ENCODE measurements at places on chromosomes 1 and 21.

GRCh38 chr1:228901936-228902681 lies 166.8 kb downstream of the RHOU start:
- DNase-seq: no peak

- DNase-seq: no peak
Observed at GRCh38 chr1:169160845-169161495, 54.5 kb downstream of the ATP1B1 start.

DNA sequence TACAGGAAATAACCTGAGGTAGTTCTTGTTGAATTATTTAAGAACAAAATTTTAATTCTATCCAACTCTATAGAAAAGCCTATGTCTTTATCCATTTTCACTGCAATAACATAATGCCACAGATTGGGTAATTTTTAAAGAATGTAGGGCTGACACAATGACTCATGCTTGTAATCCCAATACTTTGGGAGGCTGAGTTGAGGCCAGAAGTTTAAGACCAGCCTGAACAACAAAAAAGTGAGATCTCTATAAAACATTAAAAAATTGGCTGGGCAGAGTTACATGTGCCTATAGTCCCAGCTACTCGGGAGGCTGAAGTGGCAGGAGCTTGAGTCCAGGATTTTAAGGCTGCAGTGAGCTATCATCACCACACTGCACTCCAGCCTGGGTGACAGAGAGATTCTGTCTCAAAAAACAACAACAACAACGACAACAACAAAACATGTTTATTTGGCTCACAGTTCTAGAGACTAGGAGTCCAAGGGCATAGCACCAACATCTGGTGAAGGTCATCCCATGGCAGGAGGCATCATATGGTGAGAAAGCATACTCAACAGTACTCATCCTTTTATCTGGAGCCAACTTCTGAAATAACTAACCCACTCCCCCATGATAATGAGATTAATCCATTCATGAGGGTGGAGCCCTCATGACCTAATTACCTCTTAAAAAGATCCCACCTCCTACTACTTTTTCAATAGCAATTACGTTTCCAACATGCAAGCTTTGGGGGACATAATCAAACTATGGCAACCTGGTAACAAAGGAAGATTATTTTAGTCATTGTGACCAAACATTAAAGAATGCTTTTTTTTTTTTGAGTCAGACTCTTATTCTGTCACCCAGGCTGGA lies 59.6 kb downstream of the ABL2 start:
- DNase-seq: no peak

DNA sequence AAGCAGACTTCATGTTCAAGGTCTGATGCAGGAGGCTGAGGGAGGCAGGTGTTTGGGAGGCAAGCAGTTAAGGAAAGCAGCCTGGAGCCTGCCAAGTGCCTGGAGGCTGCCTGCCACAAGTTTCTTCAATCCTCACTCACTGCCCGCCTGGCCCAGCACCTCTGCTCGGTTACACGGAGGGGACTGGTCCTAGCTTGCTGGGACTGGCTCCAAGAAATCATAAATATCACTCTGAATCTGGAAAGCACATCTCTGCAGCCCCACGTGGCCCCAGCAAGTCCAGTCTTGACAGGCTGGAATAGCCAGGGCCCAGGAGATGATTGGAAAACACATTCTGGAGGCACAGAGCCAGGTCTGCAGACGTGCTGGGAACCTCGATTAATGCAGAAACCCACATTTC lies 83.9 kb downstream of the BCAR3 start:
- no peak for DNase-seq

DNA sequence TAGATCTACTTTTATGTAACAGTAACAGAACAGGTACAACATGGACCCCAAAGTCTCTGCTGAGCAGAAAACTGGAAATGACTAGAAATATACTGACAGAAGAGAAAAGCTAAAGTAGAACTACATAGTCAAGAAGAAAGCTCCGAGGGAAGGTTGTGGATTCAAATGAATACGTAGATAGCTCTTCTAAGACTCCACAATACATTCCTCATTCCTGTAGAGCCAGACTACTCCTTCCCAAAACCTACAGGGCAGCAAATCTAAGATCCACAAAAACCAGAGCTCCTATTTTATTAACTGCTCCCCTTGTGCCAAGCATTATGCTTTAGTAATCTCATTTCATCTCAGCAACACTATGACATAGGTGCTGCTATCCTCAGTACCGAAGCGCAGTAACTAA lies 35.2 kb downstream of the ARID4B start:
- no peak for DNase-seq

- DNase-seq: no peak
Observed at GRCh38 chr1:84643183-84643582, 47.1 kb downstream of the SSX2IP start.

GRCh38 chr1:82045221-82045620 lies 244.5 kb downstream of the ADGRL2 start:
- DNase-seq: no peak

- DNase-seq: peak; percentile 21
Observed at GRCh38 chr1:114558544-114558943, 22.9 kb downstream of the BCAS2 start.

GRCh38 chr1:231157311-231157710 lies 4.5 kb upstream of the TRIM67 start:
- DNase-seq: no peak

DNA sequence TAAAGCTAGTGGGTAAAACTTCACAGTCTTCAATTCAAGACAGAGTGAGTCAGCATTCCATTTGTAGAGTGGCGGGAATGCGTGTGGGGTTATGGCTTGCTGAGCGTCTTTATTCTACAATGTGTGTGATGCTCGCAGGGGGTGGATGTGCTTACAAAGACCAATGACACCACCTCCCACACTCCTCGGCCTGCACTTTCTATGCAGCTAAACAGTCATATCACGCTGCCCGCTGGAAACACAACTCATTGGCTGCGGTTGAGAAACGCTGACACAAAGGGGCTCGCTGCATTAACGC lies 298.5 kb downstream of the PCP4 start:
- no peak for DNase-seq

GRCh38 chr1:90823686-90824085 lies 106.6 kb upstream of the BARHL2 start:
- DNase-seq: no peak

DNA sequence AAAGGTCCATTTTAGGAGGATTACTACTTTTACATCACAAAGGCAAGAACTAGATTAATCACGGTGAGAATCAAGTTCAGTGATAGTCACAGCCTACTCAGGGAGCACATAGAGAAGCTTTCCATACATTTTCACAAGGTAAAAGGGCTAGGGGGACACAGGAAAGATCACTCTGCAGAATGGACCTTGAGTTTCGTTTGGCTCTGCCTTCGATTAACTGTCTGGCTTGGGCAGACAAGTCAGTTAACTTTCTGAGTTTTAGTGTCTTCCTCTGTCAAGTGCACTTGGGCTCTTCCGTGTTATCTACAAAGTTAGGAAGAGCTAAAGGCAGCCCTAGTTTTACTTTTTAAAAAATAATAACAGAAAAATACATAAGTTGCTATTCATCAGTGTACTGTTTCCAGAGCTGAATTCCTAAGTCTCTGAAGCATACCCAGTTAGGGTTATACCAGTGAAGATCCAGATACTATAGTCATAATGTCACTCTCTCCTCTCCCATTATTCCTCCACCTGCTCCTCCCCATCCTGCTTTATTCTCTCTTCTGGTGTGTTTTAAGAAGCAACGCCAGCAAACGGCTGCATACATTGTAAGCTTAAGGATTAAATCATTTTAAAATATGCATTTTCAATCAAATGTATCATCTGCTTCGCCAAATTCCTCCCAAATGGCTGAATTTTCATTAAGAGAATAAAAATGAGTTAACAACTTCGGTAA lies 1.7 kb downstream of the CEP170 start:
- DNase-seq: peak; percentile 5

DNA sequence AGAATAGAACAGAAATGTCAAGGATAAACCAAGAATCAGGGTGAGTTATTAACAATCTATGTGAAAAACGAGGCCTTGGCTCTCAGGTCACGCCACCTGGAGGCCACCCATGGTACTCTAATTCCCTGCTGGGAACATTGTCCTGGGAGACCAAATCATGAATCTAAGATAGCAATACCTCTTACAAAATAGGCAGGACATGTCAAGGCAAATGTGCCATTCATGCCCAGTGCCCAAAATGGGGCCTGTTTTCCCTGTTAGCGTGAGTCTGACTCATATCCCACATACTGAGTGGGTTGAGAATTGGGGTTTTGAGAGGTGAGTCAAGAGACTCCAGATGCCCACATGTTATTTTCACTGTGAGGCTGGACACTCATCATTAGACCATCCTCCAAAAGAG lies 380.8 kb downstream of the HHIPL2 start:
- DNase-seq: peak; percentile 6

GRCh38 chr1:29592261-29592615 lies 355.9 kb downstream of the PTPRU start:
- DNase-seq: no peak

- DNase-seq: no peak
Observed at GRCh38 chr1:117051224-117052064, 8.7 kb upstream of the TTF2 start.

GRCh38 chr1:211113566-211113965 lies 20.4 kb downstream of the KCNH1 start:
- DNase-seq: no peak

- no peak for DNase-seq
Observed at GRCh38 chr21:41111681-41112080, 56.3 kb upstream of the BACE2 start.

DNA sequence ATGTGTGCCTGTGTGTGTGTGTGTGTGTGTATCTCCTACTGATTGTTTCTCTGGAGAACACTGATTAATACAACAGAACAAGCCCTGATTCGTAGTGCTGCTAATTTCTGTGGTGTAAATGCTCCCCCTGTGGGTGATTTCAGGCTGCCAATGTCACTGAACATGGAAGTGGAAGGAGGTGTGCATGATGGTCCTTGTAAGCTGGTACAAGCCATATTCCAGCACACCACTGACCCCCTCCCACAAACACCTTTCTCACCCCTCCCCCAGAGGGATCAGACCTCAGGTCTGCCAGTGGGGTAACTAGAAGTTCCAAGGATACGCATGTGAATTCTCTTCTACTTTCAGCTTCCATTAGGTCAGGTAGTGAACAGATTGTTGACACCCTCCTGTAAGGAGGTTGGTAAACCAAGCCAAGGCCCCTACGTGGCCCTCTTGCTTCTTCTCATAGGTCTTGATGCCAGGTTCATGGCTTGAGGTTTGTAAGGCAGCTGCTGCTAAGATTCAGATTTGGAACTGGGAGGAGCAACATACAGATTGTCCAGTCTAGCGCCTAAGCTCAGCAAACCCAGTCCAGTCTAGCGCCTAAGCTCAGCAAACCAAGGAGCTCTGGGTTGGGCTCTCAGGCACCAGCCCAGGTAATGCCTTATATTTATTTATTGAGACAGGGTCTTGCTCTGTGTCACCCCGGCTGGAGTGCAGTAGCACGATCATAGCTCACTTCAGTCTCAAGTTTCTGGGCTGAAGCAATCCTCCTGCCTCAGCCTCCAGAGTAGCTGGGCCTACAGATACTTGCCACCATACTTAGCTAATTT lies 38.7 kb downstream of the DHCR24 start:
- no peak for DNase-seq

DNA sequence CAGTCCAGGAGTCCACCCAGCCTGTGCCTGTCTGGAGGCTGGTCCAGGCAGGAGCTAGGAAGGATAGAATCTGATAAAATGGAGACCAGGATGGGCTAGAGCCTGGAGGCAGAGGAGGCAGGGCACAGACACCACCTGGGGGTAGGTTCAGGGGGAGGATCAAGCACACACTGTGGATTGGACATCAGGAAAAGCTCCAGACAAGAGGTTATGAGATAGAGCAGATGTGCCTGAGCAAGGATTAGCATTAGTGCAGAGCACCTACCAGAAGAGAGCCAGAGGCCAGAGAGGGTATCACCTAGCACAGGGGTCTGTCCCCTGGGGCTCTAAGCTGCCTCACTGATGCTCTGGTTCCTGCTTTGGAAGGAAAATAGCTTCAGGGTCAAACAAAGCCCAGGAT lies 216.7 kb upstream of the ZC3H12A start:
- peak; percentile 78 for DNase-seq

- no peak for DNase-seq
Observed at GRCh38 chr1:40766017-40766416, 17.6 kb upstream of the KCNQ4 start.

GRCh38 chr1:202959276-202959620 lies 1.1 kb upstream of the ADIPOR1 start:
- no peak for DNase-seq

DNA sequence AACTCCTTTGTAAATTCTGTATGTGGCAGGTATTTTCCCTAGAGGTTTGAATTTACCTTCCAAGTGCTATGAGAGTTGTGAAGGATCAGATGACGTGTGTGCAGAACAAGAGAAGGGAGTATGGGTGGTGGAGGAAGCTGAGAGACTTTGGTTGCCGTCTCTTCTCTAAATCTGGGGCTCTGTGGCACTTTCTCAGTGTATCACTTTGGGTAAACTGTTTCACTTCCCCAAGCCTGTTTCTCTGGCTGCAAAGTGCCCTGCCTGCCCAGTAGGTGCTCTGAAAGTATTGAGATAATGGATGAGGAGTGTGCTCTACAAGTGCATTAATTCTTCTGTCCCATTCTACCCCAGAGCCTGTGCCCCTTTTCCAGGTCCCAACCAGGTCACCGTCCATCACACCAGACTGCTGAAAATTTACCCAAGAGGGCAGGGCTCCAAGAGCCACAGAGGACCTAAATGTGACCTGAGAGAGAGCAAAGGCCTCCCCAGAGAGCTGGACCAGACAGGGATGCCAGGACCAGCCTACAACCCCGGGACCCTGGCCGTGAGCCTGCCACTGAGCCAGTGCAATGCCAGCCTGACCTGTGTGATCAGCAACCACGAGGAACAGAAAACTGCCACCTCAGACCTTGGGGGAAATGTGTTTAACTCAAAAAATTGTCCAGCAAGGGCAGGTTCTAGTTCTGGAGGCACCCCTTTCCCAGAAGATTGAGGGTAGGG lies 131.6 kb upstream of the ETV3 start:
- no peak for DNase-seq

DNA sequence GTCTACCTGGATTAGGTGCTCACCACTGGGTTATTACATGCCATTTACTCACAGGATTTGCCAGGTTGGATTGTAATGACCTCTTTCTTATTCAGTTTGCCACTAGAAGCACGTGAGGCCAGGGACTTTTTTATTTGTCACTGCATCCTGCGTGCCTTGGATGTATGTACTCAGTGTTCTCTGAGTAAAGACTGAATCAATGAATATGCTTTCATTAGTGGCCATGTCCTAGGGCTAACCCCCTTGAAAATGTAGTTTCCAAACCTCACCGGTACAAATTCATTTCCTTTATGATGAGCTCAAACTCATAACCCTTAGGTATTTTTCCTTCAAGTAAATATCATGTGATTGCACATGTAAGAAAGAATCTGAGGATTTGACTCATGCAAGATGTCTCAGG lies 1.3 kb upstream of the ZP4 start:
- no peak for DNase-seq

GRCh38 chr1:156119503-156120209 lies 5.1 kb downstream of the LMNA start:
- no peak for DNase-seq

- no peak for DNase-seq
Observed at GRCh38 chr1:167022384-167022783, 33.3 kb downstream of the MAEL start.

Measured in SK-N-DZ (cell line).